ENCODE measurements at places on chromosomes 13 and 19.

- DNase-seq = no peak
These were observed 9.9 kb upstream of the SPART start for GRCh38 chr13:36356058-36356457.

DNA sequence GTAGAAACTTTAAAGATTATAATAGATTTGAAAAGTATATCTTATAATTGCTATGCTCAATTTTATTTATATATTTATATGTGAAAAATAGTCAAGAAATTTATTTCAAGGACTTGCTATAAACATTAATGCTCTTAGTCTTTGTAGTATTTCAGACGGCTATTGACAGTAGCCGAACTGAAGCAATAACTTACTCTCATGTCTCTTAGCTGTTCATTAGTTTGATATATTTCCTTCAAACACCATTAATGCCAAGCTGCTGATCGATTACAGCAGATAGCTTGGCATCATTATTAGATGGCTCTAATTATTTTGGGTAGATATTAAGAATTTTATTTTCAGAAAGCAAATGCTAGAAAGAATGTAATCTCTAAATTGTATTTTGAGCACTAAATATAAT is 1151.5 kb upstream of the SPRY2 start:
- no peak for DNase-seq

- peak; percentile 77 for DNase-seq
These were observed 34.4 kb downstream of the STARD13 start for GRCh38 chr13:33251131-33251661.

DNA sequence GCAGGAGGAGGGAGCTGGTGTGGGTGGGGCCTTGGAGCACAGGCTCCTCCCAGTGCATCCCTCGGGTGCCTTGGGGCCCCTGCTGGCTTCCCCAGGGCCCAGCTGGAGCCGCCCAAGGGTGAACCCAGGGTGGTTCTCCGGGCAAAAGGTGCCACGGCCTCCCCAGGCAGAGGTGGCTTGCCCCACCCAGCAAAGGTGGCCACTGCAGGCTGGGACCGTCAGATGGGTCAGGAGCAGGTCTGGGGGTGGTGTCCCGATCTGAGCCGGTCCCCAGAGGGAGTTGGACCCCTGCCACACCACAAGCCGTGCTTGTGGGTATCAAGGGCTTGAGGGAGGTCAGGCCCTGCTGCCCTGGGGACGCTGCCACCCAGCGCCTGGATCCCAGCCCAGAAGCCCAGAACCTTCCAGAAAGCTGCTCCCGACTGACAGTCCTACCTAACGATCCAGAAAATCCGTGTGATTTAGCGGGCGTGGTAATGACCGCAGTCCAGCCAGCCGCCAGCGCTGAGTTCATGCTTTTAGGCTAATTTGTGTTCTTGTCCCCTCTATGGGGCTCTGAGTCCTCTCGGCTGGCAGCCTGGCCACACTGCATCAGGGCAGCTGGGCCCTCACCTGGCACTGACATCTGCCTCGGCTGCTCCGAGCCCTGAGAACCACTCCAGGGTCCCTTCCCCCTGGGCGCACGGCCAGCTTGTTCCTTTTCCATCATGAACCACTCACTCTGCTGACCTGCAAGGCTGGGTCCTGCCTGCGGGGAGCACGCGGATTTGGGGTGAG is 5.0 kb upstream of the GRIN3B start:
- DNase-seq = no peak

DNA sequence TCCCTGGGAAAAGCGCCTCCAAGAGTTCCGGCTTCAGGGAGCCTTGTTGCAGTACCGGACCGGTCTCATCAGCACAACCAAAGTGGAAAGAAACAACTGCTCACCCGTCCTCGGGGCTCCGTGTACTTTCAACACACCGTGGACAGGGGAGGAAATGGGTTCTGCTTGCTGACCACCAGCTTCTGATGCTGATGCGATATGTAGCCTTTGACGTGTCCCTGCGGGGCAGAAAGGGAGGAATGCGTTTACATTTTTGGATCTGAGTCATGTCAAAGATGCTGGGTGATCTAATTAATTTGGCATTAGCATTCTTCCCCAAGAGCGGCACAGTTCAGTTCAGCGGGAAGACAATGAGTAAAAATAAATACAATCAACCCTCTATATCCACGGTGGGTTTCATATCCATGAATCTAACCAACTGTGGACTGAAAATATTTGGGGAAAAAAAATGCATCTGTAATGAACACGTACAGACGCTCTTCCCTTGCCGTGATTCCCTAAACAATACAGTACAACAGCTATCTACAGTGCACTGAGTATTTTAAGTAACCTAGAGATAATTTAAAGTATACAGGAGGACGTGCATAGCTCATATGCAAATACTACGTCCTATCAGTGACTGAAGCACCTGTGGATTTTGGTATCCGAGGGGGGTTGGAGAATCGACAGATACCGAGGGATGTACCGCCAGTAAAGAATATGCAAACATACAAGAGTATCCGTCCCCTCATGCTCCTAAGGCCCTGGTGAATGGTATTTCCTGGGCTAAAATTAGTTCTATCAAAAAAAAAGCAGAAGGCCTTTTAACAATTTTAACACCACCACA is 19.8 kb downstream of the PROZ start:
- DNase-seq = no peak

GRCh38 chr13:32659736-32660135 is 73.5 kb downstream of the PDS5B start:
- DNase-seq = no peak

DNA sequence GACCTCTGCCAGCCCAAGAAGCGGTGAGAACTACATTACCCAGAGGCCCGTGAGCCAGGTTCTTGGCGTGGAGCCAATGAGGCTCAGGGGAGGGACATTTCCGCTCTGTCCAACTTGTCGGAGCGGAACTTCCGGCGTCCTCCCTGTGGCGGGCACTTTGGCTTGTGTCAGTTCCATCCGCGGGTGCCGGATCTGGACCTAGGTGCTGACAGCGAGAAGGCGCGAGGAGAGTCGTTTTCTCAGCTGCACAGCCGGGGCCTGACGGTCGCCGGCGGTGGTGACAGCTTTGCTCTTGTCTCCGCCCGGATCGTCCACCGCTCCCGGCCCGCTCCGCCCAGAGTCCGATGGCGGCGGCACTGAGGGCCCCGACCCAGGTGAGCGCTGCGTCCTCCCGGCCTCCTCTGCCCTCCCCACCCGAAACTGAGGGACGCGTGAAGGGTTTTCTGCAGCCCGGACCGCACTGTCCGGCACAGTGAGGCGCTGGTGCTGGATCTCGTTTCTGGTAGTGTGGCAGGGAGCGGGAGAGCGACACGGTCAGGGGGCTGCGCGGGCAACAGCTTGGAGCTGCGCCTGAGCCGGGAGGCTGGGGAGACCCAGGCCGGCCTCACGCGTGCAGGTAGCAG is at the start of gene ZNF530:
Gene ZNF530 (plus strand): TSS at position 125 of the 623 bp plus-strand sequence. CDS start 4,461 bp downstream, outside the sequence.
- peak; percentile 93 for DNase-seq

DNA sequence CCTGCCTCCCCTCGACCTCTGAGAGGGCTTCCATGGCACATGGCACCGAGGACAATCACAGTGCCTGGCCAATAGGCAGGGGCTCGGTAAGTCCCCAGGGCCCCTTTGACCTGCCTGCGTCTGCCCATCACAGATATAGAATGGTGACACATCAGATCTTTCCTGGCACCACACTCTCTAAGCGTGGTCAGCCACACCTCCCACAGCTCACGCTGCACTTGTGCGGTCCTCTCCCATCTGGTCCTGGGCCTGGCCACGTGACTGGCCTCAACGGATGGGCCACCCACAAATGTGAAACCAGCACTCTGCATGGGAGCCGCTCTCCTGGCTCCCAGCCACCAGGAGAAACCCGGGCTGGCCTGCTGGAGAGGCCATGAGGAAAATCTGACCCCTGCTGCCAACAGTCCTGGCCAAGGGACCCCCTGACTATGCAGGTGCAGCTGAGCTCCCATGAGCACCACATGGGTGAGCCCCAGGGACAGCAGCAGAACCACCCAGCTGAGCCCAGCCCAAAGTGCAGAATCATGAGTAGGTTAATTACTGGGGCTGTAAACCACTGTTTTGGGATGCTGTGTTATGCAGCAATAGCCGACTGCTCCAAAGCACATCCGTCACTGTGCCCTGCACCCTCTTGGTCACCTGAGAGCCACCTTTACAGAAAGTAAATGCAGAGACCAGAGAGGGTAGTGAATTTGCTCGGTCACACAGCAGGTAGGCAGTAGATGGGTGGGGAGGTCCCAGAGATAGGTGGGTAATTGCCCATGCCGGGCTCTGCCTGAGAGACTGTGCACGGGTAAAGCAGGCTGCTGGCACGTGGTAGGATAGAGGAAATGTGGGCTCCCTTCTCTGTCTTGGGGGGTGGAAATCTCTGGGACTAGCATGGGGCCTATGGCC is 9.7 kb upstream of the MEF2B start:
- DNase-seq = no peak

DNA sequence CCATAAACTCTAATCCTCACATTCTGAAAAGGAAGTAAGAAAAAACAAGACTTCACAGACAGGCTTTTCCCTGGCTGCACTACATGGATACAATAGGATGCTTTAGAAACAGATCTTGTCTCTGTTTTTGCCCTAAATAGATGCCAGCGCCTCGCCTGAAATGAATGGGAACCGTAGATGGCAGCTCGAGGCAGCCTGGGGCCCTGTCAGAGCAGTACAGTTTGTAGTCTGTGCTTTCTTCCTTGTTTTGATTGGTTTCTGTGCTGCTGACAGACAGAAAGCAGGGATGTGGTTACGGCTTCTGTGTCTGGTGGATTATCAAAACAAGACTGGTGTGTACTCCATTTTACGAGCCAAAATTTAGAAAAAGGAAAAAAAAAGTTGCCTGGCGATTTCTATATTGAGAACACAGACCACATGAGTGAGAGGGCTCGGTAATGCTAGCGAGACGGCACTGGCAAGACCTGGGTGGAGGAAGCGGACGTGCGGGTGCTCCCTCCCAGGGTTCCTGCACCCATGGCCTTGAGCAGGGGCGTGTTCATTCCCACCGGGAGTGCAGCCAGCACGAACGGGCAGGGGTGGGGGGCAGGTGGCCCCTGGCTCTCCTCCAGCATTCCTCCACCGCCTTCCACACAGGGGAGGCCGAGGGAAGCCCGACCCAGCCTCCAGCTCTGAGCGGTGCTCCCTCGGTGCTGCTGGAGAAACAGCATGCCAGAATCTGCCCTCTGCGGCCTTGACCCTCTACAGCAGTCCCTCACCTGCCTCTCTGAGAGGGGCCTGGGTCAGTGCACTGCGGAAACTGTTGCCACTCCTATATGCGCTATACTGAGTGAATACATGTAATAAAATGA is 37.6 kb upstream of the C1QTNF9 start:
- DNase-seq = peak; percentile 22

DNA sequence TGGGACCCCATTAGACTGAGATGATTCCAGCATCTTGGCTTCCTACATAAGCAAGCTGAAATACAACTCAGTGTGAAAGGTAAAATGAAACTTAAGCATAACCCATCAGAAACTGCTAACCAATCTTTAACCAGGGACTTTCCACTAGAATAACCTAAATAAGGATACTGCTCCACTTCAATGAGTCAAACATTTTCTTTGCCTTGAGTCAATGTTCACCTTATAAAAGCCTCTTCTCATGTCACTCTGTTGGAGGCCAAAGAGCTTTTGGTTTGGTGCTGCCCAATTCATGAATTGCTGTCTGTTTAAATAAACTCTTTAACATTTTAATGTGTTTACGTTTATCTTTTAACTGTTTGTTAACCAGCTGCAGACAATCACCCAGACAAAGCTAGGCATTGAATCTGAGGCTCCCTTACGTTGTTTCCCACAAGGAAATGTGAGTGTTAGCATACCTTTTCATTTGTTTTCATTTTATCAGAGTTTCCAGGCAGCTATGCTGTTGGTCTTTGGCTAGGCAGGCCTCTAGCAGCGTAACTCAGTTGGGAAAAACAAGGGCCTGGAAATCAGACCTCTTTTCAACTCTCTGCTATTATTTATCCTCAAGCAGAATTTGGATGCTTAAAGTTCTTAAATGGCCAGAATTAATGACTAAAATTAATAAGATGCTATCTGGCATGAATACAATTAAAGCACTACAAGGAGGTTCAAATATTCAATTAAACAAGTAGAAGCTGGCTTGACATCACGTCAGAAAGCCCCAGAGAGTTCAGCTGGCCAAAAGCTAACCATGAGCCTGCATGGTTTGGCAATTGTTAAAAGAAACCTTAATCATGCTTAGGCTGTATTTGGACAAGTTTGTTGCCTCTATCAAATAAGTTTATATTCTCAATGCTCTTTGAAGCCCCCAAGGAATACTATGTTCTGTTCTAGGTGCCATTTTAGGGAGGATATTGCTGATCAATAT is 200.2 kb downstream of the DCLK1 start:
- no peak for DNase-seq

GRCh38 chr19:9116547-9116946 is 984 bp upstream of the OR7G1 start:
- no peak for DNase-seq

DNA sequence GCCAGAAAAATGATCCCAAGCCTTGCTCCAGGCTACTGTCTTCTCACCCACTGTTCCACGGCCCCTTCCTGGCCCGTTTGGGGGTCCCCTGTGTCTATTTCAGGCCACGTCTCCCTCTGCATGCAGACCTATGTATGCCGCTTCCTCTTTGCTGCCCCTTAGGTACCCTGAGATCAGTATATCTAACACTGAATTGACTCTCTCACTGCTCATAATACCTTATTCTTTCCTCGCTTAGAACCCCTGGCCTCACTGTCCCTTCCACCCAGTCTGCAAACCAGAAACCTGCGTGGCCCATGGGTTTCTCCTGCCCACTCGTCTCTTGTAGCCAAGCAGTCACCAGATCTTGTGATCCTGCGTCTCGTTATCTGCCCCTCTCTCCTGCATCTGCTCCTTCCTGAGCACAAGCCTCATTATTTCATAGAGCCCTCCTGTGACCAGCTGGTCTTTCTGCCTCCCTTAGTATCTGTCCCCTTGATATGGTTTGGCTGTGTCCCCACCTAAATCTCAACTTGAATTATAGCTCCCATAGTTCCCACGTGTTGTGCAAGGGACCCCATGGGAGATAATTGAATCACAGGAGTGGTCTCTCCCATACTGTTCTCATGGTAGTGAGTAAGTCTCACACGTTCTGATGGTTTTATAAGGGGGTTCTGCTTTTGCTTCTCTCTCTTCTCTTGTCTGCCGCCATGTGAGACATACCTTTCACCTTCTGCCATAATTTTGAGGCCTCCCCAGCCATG is 109.0 kb upstream of the RNF113B start:
- no peak for DNase-seq

DNA sequence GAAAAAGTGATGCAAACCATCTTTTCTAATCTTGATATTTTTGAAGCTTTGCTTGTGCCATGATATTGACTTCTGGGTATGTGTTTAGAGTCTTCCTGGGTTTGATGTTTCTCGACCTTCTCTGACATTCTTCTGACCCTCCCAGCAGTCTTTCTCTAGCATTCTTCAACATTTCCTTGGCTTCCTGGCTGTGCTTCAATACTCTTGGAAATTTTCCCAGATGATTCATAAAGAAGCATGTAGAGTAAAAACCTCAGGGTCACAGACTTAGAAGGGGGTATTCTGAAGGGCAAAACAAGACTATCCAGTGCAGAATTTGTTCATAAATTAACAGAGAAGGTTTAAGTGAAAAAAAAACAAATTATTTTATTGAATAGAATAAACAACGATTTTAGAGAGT is 946.3 kb upstream of the PCDH9 start:
- DNase-seq = peak; percentile 31

GRCh38 chr13:92719868-92720267 is 506.7 kb upstream of the GPC6 start:
- no peak for DNase-seq

- peak; percentile 95 for DNase-seq
These were observed at the start of gene ZNF320 for GRCh38 chr19:52897138-52897935. Gene ZNF320 (minus strand): TSS chr19:52897635. CDS start chr19:52890255, 7,380 bp downstream.
